ENCODE measurements at places on chromosomes 3 and 15.
A peak's percentile ranks its signal among the peaks of the same experiment; 100 is the strongest.

GRCh38 chr15:70023064-70023768, 74.5 kb downstream of the TLE3 start:
- DNase-seq = peak; percentile 78

GRCh38 chr3:66615643-66616301, 115.0 kb upstream of the LRIG1 start:
- DNase-seq = no peak

GRCh38 chr15:80695911-80696661, 976 bp downstream of the ABHD17C start:
- DNase-seq = peak; percentile 24

DNA sequence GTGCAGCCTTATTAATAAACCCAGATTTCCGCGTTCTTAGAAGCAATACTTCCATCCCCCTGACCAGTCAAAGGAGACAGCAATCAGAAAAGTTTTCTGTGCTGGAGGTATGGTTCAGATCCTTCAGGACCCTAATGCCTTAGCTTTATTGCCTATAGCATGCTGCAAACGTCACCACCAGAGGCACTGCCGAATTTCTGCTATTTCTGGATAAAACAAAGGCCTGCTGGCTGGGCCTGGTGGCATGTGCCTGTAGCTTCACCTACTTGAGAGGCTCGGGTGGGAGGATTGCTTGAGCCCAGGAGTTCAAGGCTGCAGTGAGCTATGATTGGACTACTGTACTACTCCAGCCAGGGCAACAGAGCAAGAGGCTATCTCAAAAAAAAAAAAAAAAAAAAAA, 407.2 kb downstream of the FOXP1 start:
- no peak for DNase-seq

- DNase-seq = no peak
Observed at GRCh38 chr3:178500631-178501030, 35.6 kb upstream of the KCNMB2 start.

GRCh38 chr15:90910441-90911301, 7.6 kb downstream of the MAN2A2 start:
- DNase-seq = no peak

DNA sequence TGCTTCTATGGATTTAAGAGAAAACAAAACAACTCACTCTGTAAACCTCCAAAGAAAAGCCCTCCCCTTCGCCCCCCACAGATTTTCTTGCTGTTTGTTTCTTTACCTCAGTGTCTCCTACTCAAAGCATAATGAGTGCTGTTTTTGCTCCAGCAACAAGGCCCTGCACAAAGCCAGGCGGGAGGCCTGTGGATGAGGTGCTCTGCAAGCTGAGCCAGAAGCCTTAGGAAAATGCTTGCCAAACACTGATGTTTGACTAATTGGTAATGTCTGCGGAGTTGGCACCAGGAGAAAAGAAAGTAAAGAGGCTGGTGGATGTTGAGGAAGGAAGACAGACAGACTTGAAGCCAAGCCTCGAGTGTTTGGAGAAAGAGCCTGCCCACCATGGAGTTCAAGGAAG, 99.7 kb downstream of the RARB start:
- no peak for DNase-seq

GRCh38 chr3:66488492-66488891, 12.3 kb downstream of the LRIG1 start:
- no peak for DNase-seq

- DNase-seq = no peak
Observed at GRCh38 chr3:101146946-101147345, 153.7 kb upstream of the ABI3BP start.

- DNase-seq = no peak
Observed at GRCh38 chr3:104291437-104291851, 1075.3 kb upstream of the ALCAM start.

- DNase-seq = no peak
Observed at GRCh38 chr15:78527325-78527724, 12.9 kb upstream of the PSMA4 start.

All from CD4-positive, alpha-beta memory T cell (primary cell).